ENCODE measurements at places on chromosomes 6 and 20.

GRCh38 chr20:15515691-15516090 lies 1057.6 kb downstream of the KIF16B start:
- DNase-seq = no peak

GRCh38 chr6:143754204-143754603 lies 76.4 kb downstream of the PHACTR2 start:
- DNase-seq = no peak

- DNase-seq = no peak
These were observed 121.2 kb downstream of the INSM1 start for GRCh38 chr20:20489054-20489453.

GRCh38 chr6:13550656-13551055 lies 23.7 kb upstream of the SIRT5 start:
- DNase-seq = no peak

- no peak for DNase-seq
These were observed 82.7 kb downstream of the THEMIS start for GRCh38 chr6:127818149-127818548.

DNA sequence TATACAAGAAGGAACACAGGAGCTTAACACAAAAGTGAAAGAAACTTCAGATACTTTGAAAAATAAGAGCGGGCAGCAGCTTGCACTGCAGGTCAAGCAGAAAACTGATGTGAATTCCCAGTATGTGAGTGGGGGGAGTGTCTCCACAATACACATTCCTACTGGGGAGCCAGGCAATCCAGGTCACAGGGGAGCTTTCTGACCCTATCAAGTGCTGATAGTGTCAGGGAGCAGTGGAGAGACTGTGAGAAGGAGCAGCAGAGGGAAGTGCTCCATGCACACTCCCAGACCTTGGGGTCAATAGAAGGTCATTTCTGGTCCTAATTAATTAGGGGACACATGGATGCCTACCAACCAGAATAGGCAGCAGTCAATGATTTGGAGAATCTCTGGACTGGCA lies 59.4 kb downstream of the PDSS2 start:
- DNase-seq = no peak

GRCh38 chr6:85129881-85130280 lies 320.0 kb upstream of the NT5E start:
- no peak for DNase-seq

- DNase-seq = no peak
These were observed 696.7 kb upstream of the MARCKS start for GRCh38 chr6:113160306-113161017.

- DNase-seq = no peak
These were observed 422.9 kb downstream of the GJA1 start for GRCh38 chr6:121858310-121858709.

- DNase-seq = no peak
These were observed 43.6 kb upstream of the CCN6 start for GRCh38 chr6:112010328-112010727.

GRCh38 chr20:63008541-63009044 lies 1.8 kb upstream of the BHLHE23 start:
- DNase-seq = no peak

DNA sequence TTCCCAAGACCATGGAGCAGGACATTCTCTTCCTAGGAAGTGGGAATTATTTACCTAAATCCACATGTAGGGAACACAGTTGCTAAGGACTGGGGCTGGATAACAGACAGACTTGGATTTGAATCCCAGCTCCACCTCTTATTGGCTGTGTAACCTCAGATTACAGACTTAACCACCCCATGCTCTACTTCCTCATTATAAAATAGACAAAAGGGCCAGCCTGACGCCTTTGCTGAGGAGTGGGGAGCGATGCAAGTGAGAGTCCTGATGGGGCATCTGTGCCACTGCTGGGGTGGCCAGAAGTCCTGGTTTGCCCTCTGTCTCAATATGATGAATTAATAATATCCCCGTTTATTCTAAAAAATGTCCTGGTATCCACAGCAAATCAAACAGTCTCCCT lies 46.8 kb downstream of the SPATA2 start:
- DNase-seq = no peak

GRCh38 chr20:47482705-47483104 lies 19.0 kb upstream of the NCOA3 start:
- no peak for DNase-seq

GRCh38 chr20:33655164-33655563 lies 7.0 kb upstream of the C20orf144 start:
- no peak for DNase-seq

DNA sequence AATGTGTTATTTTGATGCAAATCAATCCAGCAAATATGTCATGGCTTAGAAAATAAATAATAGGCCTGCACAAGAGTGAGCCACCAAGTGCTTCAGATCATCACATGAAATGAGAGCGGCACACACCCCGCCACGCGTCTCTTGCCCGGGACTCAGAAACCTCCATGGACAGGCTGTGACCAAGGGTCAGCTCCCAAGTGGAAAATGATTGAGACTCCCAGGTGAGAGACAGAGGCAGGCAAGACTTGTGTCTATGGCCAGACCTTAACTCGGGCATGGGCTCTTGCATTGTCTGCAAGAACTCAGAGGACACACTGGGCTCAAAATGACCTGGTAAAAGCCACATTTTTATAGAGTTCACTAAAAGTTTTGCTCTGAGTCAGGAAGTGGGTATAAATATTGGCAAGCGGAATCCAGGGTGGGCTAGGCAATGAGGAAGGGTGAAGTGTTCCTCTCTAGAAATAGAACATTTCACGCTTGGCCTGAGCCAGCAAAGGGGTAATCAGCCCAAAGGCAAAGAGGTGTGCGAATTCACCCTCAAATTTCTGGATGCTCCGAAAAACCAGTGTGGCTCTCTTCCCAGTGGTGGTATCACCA lies 30.7 kb upstream of the RIN2 start:
- no peak for DNase-seq

DNA sequence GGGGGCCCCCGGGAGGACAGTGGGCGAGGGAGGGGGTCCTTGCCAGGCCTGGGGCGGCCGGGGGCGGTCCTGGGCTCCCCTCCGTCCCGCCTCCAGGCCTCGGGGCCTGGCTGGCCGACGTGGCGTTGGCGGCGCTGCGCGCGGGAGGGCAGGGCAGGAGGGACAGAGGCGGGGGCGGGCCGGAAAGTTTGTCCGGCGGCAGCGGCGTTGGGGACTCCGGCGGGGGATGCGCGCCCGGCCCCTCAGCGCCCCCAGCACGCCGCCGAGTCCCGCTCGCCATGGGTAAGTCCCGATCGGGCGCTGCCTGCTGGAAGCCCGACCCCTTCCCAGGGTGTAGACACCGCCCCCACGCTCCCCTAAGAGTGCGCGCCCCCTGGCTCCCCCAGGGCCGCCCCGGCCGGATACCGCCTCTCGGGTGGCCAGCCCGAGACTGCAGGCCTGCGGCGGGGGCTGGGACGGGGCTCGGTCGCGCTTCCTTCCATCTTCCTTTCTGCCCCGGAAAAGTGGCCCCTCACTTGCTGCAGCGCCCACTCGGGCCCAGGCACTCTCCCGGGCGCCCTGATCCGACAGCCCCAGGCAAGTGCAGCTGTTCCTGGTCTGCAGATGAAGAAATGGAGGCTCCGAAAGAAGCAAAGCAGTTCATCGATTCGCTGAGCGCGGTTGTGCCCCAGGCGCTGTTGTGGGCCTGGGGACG lies at the start of gene SLC2A10:
Gene SLC2A10 (plus strand): TSS at position 191 of the 694 bp plus-strand sequence. CDS start 88 bp downstream, at position 279.
- DNase-seq = peak; percentile 86

DNA sequence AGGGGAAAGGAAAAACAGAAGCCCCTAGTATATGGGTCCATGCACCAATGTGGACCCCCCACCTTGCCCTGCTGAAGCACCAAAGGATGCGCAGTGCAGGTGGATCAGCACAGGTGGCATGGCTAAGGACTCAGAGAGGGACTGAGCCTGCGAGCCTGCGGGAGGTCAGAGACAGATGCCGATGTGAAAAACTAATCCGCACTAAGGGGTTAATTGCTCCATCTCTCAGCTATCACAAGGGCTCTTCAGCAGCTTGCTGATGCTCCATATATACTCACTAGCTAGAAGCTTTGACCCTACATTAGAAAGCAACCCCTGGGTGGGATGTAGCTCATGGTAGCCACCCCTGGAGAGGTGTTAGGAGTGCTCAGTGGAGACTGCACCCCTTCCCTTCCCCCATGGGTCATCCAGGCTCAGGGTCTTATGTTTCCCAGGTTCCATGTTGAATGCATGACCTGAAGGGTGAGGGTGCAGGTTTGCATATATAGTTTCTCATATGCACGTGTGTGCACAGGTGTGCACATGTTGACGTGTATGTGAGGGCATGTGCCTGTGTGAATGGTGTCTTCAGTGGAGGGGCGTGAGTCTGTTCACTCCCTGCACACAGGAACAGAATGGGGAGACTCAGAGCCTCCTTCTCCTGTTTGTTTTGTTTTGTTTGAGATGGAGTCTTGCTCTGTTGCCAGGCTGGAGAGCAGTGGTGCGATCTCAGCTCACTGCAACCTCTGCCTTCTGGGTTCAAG lies 13.4 kb upstream of the IP6K3 start:
- DNase-seq = no peak

GRCh38 chr6:138795809-138796603 lies at the start of gene ECT2L:
Gene ECT2L (plus strand): TSS chr6:138796087. CDS start chr6:138813275, 17,188 bp downstream.
- peak; percentile 77 for DNase-seq

GRCh38 chr20:48471759-48472408 lies 355.9 kb downstream of the PREX1 start:
- no peak for DNase-seq

- DNase-seq = no peak
These were observed 79.0 kb downstream of the ALDH8A1 start for GRCh38 chr6:134870677-134871498.

DNA sequence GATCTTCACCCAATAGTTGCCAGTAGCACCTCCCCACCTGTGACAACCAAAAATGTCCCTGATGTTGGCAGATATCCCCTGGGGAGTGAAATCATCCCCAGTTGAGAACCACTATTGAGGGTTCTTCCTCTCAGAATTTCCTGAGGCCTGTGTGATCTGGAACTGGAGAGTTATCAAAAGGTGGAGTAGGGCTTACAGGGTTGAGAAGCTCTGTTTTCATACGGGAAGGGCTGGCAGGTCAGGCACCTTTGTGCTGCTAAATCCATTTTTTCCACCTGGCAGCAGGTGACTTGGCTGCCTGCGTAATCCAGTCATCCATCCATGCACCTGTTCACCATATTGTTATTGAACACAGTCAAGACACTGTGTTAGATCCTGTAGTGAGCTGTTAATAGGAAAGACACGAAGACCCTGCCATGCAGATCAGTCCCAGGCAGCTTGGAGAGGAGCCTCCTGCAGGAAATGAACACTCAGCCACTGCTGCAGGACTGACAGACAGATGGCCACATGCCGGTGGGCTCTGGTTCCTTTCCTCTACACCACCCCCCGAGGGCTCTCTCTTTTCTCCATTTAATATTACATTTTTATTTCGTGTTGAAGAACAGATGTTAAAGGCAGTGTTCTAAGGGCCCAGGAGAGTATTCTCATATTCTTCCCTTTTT lies 5.4 kb downstream of the DUSP22 start:
- DNase-seq = no peak

DNA sequence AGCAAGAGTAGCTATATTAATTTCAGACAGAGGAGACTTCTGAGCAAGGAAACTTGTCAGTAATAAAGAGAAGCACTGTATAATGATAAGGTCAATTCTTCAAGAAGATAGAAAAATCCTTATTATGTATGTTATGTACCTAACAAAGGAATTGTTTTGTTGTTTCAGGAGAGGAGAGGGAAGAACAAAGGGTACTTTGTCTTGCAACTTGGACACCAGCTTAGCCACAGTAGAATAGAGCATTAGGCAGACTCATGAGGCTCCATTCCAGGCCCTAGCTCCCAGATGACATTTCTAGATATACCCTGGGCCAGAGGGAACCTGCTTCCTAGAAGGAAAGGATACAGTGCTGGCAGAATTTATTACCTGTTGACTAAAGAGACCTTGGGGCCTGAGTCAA lies 6.5 kb upstream of the NUS1 start:
- DNase-seq = no peak

GRCh38 chr6:71083308-71083820 lies 126.5 kb upstream of the B3GAT2 start:
- DNase-seq = no peak

- DNase-seq = no peak
These were observed 162.0 kb upstream of the ECI2 start for GRCh38 chr6:4297348-4297747.

GRCh38 chr6:8900056-8900455 lies 464.7 kb upstream of the SLC35B3 start:
- DNase-seq = no peak

- DNase-seq = no peak
These were observed 10.4 kb downstream of the FAM210B start for GRCh38 chr20:56369179-56369578.

DNA sequence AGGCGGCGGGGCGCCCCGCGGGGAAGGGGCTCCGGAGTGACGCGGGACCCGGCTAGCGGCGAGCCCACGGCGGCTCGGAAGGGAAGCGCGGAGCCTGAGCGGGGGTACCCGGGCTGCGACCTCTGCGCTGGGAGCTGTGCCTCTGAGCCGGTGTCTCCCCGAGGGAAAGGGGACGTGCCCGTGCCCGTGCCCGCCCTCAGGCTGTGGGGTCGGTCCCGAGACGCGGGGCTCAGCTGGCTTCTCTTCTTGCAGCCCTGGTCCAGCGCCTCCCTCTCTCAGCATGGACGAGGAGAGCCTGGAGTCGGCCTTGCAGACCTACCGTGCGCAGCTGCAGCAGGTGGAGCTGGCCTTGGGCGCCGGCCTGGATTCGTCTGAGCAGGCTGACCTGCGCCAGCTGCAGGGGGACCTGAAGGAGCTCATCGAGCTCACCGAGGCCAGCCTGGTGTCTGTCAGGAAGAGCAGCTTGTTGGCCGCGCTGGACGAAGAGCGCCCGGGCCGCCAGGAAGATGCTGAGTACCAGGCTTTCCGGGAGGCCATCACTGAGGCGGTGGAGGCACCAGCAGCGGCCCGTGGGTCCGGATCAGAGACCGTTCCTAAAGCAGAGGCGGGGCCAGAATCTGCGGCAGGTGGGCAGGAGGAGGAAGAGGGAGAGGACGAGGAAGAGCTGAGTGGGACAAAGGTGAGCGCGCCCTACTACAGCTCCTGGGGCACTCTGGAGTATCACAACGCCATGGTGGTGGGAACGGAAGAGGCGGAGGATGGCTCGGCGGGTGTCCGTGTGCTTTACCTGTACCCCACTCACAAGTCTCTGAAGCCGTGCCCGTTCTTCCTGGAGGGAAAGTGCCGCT lies 686 bp downstream of the ZGPAT start:
- no peak for DNase-seq

DNA sequence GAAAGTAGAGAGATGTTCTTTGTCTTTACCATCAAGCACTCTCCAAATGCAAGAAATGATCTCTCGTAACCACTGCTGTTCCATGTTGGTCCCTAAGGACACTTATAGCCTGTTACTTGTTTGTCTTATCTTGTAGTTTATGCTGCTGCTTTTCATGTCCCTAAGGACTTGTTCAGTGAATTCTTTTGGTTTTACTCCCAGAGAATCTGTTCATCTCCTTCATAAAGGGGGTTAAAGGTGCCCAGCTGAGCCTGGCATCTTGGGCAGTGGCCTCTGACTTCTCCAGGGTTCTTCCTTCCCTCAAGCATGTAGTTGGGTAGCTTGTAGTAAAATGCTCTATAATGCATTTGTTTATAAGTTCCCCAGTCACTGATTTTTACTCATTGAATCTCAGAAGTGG lies 864 bp upstream of the PKIG start:
- no peak for DNase-seq

DNA sequence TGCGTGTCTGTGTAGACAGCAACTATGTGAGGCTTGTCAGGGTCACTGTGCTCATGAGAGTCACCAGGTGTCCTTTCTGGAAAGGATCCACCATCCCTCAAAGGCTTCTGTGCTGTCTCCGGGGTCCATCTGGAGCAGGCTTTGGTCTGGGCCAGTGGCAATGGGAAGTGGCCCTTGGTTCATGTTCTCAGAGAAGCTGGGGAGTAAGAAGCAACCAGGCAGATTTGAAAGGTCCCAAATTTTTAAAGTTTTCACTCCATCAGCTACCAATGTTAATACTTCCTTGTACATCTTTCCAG lies 68.2 kb downstream of the GCNT2 start:
- DNase-seq = no peak

- DNase-seq = peak; percentile 88
These were observed at the start of gene PLAGL1 for GRCh38 chr6:144008120-144008811. Gene PLAGL1 (minus strand): TSS chr6:144008259. CDS start chr6:143948136, 60,123 bp downstream.

Measured in left hindlimb (tissue), 1 donor.